ENCODE measurements at places on chromosomes 16 and 17.

GRCh38 chr17:5794881-5795506 lies 210.7 kb upstream of the NLRP1 start:
- DNase-seq = no peak

GRCh38 chr16:60181536-60181935 lies 1447.4 kb upstream of the GOT2 start:
- no peak for DNase-seq

DNA sequence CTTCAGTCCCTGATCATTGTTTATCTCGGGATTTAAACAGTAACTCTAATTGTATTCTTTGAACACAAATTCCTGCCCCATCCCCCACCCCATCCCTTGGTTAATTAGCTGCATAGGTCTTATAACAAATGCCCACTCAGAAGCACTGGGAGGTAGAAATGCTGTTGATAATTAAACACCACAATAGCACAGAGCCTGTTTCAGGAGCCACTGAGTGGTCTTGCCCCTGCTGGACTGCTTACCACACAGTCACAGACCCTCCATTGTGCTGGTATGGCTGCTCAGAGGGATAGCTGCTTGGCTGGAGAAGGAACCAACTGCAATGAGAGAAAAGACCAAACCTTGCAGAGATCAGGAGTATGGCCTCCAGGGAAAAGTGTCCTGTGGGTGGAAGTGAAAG lies 214.1 kb downstream of the ANKFN1 start:
- DNase-seq = no peak

DNA sequence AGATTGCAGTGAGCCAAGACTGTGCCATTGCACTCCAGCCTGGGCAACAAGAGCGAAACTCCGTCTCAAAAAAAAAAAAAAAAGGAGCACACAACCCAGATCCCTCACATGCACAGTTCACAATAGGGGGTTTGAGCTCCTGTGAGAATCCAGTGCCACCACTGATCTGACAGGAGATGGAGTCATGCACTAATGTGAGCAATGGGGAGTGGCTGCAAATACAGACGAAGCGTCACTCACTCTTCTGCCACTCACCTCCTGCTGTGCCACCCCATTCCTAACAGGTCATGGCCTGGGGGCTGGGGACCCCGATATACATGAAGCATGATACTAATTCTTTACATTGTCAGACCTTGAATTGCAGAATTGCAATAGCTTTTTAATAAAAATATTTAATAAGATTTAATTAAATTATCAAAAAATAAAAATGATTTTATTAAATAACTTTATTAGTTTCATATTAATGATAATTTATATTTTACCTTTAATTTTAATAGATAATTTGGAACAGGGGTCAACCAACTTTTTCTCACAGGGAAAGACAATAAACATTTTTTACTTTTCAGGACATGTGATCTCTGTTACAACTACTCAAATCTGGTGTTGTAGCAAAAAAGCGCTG lies 171.4 kb downstream of the COPRS start:
- DNase-seq = no peak

- DNase-seq = no peak
These were observed 80.2 kb downstream of the CDH11 start for GRCh38 chr16:65041667-65042066.

DNA sequence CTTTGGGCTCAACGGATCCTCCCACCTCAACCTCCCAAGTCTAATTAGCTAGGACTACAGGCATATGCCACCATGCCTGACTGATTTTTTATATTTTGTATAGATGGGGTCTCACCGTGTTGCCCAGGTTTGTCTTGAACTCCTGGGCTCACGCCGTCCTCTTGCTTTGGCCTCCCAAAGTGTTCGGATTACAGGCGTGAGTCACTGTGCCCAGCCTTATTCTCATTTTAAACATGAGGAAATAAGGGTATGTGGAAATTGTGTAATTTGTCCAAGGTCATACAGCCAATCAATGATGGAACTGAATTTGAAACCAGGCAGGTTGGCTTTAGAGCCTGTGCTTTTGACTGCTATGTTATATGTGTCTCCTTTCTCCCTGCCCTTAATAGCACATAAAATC lies 27.4 kb upstream of the AQP8 start:
- DNase-seq = no peak

DNA sequence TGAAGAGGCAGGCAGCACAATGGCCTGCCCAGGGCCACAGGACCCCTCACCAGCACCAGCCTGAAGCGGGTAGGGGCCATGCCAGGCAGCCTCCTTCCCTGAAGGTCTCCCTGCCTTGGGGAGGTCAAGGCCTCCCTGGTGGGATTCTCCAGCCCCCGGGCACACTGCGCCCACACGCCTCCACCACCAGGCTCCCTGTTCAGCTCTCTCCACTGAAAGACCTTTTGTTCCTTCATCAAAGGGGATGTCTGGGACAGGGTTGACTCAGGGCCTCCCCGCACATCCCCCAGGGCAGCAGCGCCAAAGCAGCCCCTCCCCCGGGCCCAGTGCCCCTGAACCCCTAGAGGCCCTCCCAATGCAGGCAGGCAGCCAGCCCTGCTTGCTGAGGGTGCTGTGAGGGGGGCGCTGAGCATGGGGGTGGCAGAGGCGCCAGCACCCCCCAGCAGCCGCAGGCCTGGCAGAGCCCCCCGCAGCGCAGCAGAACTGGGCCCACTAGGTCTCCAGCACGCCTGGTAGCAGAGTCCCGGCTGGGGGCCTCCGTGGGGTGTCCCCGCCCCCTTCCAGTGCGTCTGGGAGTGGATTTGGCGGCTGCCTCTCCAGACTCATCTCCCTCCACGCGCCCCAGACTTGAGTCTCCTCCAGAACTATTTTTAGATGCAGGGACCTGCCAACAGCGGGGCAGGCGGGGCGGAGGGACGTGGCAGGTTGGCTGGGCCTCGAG lies 13.1 kb downstream of the BCAR1 start:
- DNase-seq = no peak

Data from pulmonary artery endothelial cell (primary cell).